Hepatocyte (in vitro differentiated cells): ENCODE measurements at places on chromosomes 13 and 19. TPM values are rescaled to one million over a fixed set of nuclear protein-coding genes. Genes with fewer than 3 reads are reported as not detected.

DNA sequence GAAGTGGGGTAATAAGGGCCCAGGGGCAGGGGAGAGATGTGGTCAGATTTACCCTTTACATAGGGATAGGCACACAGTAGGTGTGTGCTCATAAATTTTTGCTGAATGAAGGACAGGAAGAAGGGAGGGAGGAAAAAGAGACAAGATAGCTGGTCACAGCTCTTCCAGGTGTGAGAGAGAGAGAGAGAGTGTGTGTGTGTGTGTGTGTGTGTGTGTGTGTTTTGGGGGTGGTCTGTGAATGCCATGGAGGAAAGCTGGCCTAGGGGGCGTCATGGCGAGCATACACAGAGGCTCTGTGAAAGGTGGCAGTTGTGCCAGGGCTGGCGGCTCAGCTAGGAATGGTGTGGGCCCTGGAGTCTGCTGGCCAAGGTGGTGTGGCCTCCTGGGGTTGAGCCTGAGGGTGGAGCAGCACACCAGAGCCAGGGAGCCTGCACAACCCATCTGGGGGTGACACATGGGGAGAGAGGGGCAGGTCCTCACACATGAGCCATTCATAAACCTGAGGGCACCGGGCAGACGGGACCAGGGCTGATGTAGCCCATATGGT is 6.0 kb upstream of the PRX start:
- no peak for DNase-seq

DNA sequence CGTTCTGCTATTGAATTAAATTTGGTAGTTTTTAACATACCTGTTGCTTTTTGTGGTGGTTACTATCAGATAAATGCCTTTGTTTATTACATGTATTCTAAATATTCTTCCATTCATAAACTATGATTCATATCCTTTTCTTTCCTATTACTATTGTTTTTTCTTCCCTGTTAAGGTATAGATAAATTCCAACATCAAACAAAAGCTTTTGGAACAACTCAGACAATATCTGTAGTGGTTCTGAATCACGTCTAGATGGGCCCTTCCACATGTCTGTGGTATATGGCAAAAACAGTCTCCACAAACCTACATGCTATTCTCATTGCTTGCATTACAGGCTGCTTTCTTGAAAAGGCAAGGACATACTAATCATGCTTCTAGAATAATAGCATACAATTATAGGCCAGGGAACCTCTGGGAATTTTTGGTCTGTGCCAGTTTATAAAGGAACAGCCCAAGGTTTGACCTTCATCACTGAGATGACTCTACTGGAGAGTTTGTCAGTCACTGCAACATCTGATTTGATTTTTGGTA is 6.4 kb downstream of the LRCH1 start:
- DNase-seq, result no peak

DNA sequence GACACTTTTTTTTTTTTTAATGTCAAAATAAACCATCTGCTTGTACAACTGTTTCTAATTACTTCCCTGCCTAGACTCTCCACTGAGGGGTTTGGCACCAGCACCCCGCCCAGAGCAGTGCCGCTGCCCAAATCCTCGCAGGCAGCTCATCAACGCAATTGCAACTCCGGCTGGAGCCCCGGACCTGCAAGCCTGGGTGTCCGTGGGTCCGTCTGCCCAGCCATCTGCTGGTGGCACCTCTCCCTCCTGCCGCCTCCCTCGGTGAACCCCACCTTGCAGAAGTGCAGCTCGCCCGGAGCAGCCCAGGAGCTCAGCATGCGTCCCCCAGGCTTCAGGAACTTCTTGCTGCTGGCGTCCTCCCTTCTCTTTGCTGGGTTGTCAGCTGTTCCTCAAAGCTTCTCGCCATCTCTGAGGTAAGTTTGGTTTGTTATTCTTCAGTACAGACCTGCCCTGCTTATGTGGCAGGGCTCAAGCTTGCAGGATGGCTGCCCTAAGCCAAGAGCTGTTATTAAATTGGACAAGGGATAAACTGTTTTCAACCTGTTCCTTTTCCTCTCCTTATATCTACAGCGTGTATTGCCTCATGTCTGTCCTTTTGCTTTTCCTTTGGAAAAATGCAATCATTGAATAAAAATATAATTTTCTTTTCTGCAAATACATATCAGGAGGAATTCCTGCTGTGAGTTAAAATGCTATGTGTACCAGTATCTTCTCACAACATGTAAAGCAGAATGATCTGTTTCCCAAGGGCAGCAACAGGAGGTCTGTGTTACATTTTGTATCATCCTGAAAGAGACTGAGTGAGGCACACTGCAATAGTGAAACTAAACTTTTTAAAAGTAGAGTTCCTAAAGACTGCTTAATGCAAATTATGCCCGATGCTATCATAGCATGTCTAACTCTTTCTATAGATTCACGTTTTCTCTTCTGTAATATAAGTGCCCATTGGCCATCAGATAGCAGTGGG is at the start of gene ITGBL1:
Gene ITGBL1 (plus strand): TSS at position 157 of the 967 bp plus-strand sequence. CDS start 159 bp downstream, at position 316.
- DNase-seq, result no peak

DNA sequence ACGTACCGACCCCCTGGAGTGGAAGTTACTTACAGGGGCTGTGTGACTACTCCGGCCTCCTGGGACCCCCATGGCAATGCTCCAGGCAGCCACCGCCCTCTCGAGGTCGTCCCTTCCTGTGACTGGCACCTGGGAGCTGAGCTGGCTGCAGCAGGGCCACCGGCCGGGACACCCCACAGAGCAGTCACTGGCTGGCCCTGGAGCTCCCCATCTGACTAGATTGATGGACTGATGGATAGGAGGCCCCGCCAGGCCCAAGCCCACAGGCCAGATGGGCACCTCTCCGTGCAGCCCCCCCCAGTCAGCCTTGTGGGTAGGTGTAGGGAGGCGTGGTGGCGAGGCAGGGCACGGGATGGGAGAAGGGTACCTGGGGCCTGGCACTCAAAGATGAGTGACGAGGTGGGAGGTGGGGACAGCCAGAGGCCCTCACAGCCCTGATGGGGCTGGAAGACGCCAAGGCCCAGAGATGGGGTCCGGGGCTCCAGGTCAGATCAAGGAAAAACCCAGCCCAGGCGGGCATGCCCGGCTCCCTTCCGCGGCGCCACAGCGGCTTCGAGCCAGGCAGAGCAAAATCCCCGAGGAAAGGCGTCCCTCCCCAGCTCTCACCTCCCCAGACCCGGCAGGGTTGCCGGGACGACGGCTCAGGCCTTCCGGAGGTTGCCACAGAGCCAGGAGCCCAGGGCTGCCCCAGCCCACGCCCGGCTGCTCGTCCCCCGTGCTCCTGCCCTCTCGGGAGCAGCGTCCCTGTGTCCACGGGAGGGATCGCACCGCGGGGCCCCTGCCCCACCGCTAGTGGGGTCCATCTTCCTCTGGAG is 8.4 kb downstream of the SLC39A3 start:
- no peak for DNase-seq

GRCh38 chr13:32446773-32447465 is 19.0 kb upstream of the N4BP2L1 start:
- DNase-seq, result no peak

GRCh38 chr19:35871611-35872010 is 3.2 kb downstream of the APLP1 start:
- DNase-seq, result no peak

The MEX3D gene
- total RNA-seq, result 38.7 and 45.6 TPM in 2 replicates

The ZNF823 gene
- total RNA-seq, result 10.4 and 13.9 TPM in 2 replicates

The ZNF761 gene
- 27.7 and 28.1 TPM in 2 replicates for total RNA-seq
